Mesothelial cell of epicardium (in vitro differentiated cells): ENCODE measurements at places on chromosomes 5 and 9. TPM values are rescaled to one million over a fixed set of nuclear protein-coding genes. Genes with fewer than 3 reads are reported as not detected.

- DNase-seq, result no peak
Measured at GRCh38 chr5:102902135-102902448, 147.0 kb downstream of the PAM start.

The NR5A1 gene
- 0.25 TPM in 1 of 3 replicates, not detected in the others for total RNA-seq

GRCh38 chr9:21634951-21635350, 152.8 kb upstream of the IFNE start:
- no peak for DNase-seq

The ADAMTS2 gene
- total RNA-seq, result 8.2 to 10.5 TPM (median 9.5 TPM) in 3 replicates

GRCh38 chr9:75033791-75034473, 5.8 kb upstream of the CARNMT1 start:
- DNase-seq, result no peak

DNA sequence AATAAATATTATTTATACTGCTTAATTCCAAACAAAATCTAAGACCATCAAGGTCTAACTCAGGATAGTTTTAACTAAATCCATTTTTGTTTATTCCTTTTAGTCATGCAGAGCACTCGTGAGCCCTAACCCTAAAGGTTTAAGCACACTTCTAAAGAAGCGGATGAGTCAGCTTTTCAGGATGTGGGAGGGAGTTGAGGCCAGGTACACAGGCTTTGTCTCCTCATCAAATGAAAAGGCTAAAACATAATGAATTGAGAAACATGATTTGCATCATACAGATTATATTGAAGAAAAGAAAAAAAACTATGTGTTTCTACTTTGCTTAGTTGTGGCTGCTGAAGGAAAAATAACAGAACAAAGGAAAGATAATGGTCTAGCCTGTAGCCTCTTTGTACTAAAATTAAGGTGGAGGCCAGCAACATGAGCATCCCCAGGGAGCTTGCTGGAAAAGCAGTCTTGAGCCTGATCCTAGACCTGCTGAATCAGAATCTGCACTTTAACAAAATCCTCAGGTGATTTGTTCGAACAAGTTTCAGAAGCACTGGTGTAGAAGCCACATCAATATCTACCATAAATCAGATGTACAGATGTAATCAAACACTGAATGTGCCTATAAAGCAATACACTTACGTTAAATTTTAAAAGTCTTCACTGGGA, 21.1 kb upstream of the ISCA1 start:
- no peak for DNase-seq

GRCh38 chr9:82763656-82764055, 299.3 kb downstream of the RASEF start:
- DNase-seq, result no peak

DNA sequence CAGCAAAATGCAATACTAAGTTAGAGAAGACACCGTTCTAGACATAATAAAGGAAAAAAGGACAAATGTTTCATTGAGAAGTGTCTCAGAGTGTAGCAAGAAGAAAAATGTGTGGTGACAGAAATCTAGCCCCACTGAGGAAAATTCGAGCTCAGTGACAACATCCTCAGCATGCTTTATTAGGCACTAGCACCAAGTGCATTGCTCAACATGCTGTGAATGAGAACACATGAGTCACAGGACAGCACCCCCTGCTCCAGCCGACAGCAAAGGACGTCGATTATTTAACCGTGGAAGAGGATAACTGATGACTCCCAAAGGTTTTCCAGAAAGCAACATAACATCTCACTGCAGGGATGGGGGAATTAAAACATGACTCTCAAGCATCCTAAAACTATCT, 182.7 kb downstream of the GNAQ start:
- no peak for DNase-seq

- no peak for DNase-seq
Measured at GRCh38 chr5:143601357-143601756, 197.9 kb upstream of the NR3C1 start.

DNA sequence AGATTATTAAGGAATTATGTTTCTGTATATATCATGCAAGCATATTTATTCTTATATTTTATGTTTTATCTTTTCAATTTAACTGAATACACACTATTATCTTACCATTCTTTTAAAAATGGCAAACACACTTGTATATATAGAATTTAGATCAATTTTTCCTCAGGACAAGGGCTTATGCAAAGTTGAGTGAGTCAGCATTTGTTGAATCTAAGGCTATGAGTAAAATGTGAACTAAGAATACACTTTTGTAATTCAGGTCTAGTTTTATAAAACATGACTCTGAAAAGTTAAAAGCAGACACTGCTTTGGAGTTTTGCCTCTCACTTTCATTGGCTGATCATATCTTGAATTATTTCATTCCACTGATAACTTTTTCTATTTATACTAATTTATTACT, 127.8 kb downstream of the FOCAD start:
- DNase-seq, result no peak

GRCh38 chr9:98345011-98345410, 89.6 kb upstream of the TBC1D2 start:
- no peak for DNase-seq

GRCh38 chr9:137371946-137372651, 50.9 kb downstream of the EXD3 start:
- no peak for DNase-seq

DNA sequence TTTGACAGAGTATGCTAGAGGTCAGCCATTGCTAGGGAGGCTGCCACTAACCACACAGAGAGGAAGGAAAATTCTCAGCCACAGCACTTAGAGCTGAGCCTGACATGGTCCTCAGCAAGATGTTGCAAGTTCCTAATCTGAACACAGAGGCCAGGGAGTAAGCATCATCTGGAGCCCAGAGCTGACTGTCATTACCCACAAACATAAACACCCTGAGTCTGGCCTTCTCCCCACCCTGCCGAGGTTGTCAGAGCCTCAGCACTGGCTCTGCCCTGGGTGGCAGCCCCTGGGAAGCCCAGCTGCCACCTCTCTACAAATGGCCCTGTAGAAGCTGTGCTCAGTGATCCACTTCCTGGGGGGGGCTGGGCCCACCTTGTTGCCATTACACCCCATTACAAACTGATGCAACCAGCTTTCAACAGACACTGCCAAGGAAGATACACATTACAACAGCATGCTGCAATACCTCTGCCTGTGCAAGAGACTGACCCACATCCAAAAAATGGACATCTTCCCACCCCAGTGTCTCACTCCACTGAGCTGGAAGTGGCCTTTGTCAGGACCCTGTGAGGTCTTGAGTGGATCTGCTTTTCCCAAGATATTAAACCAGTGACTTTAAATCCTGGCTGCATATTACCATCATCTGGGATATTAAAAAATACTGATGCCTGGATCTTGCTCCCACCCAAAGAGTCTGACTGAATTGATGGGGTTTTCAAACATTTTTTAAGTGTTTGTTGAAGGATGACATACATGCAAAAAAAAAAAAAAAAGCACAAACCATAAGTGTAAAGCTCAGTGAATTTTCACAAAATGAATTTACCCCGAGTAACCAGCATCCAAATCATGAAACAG, 33.0 kb downstream of the IRF1 start:
- no peak for DNase-seq

The BARHL1 gene
- total RNA-seq, result 0.11 to 0.18 TPM in 2 of 3 replicates, not detected in the other

The IGFBPL1 gene
- total RNA-seq, result 0.27 to 0.34 TPM in 2 of 3 replicates, not detected in the other

GRCh38 chr5:79512049-79512448, 1.9 kb downstream of the HOMER1 start:
- DNase-seq, result no peak

The TAF11L5 gene
- total RNA-seq, result not detected in 3 replicates

- no peak for DNase-seq
Measured at GRCh38 chr5:135885031-135885430, 10.6 kb downstream of the IL9 start.

GRCh38 chr9:69760278-69760610, 433 bp upstream of the PTAR1 start:
- DNase-seq, result no peak

DNA sequence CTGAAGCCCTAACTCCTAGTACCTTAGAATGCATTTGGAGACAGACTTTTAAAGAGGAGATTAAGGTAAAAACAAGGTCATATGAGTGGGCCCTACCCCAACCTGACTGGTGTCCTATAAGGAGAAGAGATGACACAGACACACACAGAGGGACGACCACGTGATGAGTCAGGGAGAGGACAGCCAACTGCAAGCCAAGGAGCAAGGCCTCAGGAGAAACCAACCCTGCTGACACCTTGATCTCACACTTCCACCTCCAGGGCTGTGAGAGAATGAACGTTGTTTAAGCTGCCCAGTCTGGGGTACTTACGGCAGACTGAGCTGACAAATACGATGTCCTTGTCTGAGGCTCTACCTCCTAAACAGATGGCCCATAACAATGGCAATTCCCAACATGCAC, 93.6 kb downstream of the ROR2 start:
- DNase-seq, result no peak

The C9orf153 gene
- total RNA-seq, result 0.27 to 0.51 TPM (median 0.41 TPM) in 3 replicates

The CDH6 gene
- total RNA-seq, result 0.18 to 0.54 TPM (median 0.47 TPM) in 3 replicates
